ENCODE measurements at places on chromosomes 5 and 9.

- no peak for DNase-seq
These were observed 199.1 kb upstream of the ZNF618 start for GRCh38 chr9:113677057-113677456.

DNA sequence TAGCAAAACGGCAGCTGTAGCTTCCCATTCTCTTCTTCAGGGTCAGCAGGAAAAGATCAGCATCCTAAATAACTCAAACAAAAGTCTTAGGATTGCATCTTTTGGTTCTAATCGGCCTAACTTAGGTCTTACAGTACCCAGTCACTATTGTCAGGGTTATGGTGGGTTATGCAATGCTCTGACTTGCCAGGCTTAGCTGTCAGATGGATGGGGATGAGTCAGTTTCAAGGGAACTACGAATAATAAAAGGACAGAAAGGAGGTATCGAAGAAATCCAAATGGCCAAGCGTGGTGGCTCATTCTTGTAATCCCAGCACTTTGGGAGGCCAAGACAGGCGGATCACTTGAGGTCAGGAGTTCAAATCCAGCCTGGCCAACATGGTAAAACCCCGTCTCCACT is 46.5 kb downstream of the PPP1R2B start:
- DNase-seq, result no peak

DNA sequence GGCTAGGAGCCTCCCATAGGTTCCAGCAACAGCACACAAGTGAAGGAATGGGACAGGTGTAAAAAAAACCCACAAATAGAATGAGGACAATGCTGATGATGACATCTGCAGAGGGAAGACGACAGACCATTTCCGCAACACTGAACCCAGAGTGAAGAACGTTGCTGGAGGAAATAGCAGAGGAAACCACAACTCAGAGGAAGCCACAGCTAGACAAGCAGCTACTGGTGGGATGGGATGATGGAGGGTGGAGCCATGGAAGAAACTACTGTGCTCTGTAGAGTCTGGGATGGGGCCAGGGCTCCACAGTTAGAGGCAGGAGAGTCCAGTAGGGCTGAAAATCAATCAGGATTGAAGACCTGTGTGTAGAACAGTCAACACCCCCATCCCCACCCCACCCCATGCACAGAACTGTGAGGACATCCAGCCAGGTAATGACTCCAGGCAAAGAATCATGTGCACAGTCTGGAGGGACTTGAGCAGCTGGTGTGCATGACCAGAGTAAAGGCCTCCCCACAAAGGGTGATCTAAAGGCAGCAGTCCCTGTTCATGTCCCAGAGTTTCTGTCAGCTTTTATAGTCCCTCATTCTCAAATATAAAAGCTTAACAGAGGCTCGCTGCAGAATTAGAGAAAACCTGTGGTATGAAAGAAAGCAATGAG is 65.2 kb upstream of the SPIN1 start:
- no peak for DNase-seq

GRCh38 chr5:14178671-14179211 is 35.6 kb downstream of the TRIO start:
- DNase-seq, result no peak

DNA sequence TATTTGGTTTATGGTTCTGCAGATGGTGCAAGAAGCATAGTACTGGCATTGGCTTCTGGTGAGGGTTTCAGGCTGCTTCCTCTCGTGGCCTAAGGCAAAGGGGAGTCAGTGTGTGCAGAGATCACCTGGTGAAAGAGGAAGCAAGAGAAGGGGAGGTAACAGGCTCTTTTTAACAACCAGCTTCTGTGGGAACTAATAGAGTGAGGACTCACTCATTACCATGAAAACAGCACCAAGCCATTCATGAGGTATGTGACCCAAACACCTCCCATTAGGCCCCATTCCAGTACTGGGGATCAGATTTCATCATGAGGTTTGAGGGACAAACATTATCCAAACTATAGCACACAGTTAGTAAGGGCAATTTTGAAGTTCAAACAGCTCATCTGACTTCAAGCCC is 263.5 kb downstream of the TMEM38B start:
- no peak for DNase-seq

DNA sequence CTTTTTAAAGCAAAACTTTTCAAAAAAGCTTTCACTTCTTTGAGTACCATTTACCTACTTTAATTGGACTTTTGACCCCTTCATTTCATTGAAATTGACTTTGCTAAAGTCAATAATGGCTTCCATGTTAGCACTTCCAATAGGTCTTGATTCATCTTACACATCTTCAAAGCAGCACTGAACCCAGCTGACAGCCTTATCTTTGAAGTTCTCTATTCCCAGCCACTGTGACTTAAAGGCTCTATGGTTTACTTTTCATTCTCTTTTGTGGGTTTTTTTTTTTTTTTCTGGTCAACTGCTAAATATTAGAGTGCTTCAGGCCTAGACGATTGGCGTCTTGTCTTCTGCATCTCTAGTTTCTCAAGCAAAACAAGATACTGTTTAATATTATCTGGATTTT is 385.0 kb downstream of the CTNND2 start:
- DNase-seq, result no peak

GRCh38 chr9:97873425-97873824 is 20.4 kb downstream of the FOXE1 start:
- no peak for DNase-seq

GRCh38 chr5:139647506-139648204 is 494 bp upstream of the CXXC5 start:
- DNase-seq, result no peak

- no peak for DNase-seq
These were observed 39.7 kb upstream of the SPRY4 start for GRCh38 chr5:142364251-142365145.

GRCh38 chr5:174718880-174719610 is 5.3 kb upstream of the MSX2 start:
- no peak for DNase-seq

GRCh38 chr5:150774145-150774544 is 4.4 kb upstream of the SMIM3 start:
- DNase-seq, result no peak

DNA sequence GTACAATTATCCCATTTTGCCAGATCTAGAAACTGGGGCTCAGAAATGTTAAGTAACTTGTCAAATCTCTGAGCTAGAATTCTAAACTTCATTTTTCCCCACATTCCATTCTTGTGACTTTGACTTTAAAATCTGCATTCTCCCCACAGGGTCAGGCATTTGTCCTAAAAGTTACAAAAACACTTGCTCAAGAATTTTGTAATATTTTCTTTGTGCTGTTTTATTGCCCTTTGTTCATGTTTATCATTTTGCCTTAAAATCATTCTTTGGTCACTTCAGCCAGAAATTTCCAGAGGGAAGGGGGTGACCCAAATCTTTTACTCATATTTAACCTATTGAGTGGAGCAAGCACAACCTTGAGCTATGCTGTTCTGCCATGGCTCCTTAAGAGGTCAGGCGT is 120.1 kb upstream of the CCL21 start:
- no peak for DNase-seq

DNA sequence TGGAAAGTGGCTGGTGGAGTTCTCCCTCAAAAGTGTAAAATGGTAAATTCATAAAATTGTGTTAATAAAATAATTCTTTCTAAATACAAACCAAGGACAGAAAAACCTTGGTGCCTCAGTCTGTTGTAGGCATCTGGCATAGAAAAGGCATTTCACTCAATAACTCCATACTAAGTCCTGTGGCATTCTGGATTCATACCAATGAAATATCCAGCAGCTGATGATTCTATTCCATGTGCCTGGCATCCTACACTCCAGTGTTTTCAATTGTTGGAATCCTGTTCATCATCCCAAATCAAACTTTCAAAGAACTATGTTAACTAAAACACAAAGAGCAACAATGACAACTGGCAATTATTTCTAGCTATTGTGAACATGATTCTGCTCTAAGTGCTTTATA is 21.6 kb upstream of the ALDH1A1 start:
- DNase-seq, result no peak

DNA sequence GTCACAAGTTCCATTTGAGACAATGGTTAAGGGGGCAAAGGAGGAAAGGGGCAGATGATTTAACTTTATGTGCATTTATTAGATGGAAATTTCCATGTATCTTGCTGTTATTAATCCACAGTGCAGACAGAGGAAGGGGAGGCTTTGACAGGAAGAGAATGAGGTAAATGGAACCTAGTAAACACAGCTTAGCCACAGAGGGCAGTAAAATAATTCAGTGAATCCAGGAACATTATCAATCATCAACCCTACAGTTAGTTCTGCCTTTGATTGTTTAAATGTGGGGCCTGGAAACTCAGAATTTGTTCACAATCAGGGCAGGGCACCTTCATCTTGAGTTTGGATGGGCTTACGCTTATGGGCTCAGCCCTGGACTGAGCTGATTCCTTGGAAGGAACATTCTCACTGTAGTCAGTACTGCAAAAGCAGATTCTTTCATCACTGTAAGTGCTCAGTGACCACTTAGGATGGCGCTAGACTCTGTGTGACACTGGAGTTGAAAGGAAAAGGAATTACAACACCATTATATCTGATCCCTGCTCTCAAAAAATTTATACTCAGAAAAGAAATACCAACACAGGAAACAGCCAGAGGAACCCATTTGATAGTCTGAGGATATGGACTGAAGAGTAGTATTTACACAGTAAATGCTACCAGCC is 169.5 kb downstream of the PIK3R1 start:
- no peak for DNase-seq

DNA sequence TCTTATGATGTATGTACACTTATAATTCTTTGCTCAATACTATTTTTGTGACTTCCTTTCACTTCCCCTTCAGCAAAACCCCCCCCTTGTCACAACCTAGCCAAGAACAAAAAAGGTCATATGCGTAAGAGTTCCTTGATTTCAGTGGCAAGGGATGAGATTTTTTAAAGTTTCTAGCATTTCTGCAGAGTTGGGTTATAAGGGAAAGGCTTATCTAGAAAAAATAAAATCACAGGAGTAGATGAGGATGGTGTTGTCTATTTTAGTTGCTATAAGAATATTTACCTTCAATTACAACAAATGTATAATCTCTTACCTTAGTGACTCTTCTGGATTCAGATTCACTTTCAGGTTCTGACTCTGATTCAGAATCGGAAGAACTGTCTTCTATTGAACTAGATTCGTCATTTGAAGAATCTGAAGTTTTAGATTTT is 184.6 kb downstream of the AP3B1 start:
- no peak for DNase-seq

- DNase-seq, result no peak
These were observed 120.7 kb upstream of the RASEF start for GRCh38 chr9:83183621-83184020.

DNA sequence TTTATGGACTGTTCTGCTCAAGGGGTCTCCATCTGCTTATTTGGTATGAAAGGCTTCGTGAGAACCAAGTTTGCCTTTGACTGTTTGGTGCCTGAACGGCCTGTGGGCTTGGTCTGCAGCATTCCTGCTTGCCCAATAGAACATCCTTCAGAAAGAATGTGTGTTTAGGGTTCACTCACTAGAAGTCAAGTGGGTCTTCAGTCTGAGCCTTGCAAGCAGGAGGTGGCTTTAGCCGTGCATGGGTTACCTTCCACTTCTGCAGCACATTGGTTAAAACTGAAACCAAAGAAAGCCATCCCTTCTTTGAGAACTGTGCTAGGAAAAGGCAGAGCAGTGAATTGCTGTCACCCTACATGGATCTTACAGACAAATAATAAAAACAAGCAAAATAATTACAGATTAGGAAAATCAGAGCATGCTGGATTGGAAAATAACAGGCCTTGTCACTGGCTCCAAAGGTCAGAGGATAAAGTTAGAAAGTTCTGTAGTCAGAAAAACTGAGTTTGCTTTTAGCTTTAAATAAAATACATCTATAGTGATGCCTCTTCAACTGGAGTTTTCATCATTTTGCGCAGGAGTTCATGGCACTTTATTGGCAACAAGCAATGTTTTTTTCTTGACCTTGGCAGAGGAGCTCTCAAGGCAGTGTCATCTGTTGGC is 16.6 kb downstream of the WWC1 start:
- DNase-seq, result no peak

DNA sequence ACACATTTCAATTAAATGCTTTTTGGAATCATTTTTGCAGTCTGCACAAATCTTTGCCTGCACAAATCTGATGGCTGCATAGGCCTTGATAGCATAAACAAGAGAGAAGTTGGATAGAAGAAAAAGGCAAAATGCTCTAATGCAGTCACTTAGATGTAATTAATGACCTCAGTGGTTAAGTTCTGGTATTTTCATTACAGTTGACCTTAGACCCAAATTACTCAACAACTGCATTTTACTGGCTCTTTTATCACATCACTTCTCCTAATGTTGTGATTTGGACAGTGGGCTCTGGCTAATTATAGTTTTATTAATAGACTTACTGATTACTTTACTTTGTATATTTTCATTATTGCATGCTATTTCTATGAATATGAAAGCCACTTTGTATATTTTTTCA is 34.3 kb downstream of the NTRK2 start:
- no peak for DNase-seq

DNA sequence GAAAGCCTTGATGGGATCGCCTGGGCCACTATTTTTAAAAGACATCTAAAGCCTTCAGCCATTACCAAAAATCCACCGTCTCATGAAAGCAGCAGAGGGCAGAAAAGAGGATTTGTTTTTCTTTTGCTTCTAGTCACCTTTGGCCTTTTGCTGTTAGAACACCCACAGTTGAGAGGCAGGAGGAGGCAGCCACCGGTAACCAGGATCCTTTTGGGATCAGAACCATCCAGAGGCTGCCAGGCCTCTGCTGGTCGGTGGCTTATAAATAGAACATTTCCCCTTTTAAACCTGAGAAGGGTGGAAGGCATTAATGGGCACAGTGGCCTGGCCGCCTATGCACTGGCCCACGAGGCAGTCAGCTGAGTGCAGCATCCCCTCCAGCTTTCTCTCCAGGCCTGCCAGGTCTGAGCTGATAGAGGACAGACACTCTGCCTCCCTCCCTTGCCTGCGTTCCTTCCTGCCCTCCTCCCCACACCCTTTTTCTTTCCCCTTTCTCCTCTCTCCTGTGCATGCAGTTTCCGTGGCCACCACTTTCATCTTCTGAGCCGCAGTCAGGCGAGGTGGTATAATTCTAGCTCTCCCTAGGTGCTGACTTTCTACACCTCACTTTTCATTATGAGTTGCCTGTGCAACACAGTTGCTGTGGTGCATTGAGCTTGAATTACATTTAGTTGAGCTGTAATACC is 253.4 kb downstream of the ARHGAP26 start:
- DNase-seq, result no peak

DNA sequence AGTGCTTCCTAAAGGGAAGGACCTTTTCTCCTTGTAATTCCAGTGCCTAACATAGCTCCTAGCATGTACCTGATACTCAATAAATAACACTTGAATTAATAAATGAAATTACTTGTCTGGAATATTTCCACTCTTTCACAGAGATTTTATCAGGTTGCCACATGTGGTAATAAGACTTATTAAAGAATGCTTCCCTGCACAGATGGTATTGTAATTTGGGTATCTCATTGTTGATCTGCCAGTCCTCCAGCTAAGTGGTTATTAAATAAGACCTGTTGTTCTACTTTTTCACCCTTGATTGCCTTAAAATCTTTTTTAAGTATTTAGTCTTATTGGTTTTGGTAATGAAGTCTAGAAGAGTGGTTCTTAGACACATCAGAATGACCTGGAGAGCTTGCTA is 28.1 kb upstream of the CETN3 start:
- no peak for DNase-seq

GRCh38 chr5:15550502-15551112 is 50.6 kb downstream of the FBXL7 start:
- DNase-seq, result no peak

Data from cortex of kidney (tissue), 1 donor.